Aorta (tissue), 5 donors: ENCODE measurements at places on chromosomes 12 and 14.

DNA sequence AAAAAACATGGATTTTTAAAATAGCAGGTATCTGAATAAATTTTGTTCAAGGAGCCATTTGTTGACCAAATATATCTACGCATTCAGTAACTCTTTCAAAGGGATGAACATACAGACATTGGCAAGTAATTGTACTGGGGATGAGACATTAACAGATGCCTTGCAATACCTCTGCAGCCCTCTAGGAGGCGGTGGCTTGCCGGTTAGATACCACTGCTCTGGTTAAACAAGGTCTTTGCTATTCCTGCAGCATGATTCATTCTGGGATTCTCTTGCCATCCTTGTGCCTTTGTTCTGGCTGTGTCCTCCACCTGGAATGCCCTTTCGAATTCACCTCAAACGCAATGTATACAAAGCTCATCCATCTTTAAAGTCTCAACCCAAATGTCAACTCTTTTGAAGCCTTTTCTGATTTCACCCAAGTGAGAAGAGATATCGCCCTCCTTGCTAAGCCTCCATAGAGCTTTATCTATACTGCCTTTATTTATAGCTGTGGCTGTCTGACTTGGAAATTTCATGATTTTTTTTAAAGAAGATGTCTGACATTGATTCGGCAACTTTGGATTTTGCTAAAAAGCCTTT, 131.0 kb upstream of the SRRM4 start:
- no peak for DNase-seq

DNA sequence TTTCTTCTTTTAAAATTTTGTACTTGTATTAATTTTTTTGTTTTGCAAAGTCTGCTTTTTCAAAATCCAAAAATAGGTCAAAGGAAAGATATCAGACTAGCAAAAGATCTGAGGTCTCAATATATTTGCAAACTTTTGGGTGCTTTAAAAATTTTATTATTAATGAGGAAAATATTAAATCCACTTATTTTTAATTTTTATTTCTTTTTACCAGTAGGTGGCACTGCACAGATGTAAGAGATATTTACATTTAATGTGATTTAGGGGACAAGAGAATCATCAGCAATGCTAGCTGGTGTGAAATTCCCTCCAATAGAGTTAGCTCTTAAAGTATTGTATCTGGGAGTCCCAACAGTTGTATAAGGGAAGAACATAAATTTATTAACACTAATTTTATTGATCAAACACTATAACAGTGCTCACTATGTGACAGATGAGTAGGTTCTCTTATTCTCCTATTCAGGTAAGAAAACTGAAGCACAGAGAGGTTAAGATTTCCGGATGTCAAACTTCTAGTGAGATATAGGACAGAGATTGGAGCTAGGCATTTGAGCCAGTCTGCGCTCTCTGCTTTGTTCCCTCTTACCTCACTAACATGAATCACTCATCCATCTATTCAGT, 30.5 kb downstream of the ALX1 start:
- DNase-seq = no peak

- no peak for DNase-seq
These were observed 166.1 kb upstream of the SLC16A7 start for GRCh38 chr12:59429766-59430165.

GRCh38 chr14:102451064-102451352, 58.6 kb downstream of the ANKRD9 start:
- DNase-seq = peak; percentile 43

DNA sequence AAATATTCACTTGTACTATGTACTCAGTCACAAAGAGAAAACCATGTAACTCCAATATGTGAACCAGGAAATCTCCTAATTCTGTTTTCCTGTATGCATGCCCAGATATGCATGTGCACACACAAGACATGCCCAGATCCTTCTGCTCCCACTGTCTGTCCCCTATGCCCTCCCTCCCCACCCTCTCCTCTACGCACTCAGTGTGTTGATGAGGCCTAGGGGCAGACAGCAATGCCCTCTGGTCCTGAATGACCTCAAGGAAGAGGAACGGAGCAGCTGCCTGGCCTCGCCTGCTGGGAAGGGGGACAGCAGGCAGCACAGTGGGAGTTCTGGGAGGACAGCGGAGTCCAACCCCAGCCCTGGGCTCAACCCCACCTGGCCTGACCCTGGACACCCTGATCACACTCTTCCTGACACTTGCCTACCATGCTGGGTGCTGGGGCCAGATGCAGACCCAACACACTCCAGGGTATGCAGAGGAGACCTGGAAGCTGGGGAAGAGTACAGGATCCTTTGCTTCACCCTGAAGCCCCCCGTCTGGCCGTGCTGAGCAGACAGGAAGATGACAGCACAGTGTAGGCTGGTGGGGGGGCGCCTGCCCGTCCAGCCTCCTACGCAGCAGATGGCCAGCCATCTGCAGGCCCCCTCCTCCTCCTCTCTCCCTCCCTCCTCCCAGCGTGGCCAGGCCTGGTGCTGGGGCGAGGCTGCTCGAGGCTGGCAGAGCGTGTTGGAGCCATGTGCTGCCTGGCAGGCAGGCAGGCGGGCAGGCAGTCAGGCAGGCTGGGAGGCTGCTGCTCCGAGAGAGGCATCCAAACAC, 106.6 kb upstream of the NCOR2 start:
- DNase-seq = peak; percentile 49

GRCh38 chr12:131208425-131208824, 254.7 kb downstream of the ADGRD1 start:
- DNase-seq = no peak

- DNase-seq = no peak
These were observed 43.5 kb downstream of the DRAM1 start for GRCh38 chr12:101920906-101921305.

DNA sequence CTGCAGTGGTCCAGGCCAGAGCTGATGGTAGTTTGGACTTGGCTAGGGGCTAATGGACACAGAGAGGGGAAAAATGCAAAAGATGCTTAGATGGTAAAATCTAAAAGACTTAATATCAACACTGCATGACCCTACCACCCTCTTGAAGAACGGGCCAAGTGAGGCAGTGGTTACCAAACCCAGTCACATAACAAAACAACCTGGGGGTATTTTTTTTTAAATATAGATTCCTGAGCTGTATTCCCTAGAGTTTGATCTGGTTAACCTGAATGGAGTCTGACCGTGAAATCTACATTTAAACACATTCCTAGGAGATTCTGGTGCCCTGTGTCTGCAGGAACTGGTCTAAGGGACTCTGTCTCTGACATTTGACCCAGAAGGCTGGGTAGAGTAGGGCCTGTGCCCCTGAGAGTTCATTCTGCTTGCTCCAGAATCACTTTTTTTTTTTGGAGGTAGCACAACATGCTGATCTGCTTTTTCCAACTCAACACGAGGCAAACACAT, 15.7 kb downstream of the ABHD4 start:
- DNase-seq = no peak

- DNase-seq = no peak
These were observed 272.8 kb downstream of the KSR2 start for GRCh38 chr12:117695956-117696355.

- DNase-seq = no peak
These were observed 159.4 kb upstream of the TMTC2 start for GRCh38 chr12:82527165-82527780.

DNA sequence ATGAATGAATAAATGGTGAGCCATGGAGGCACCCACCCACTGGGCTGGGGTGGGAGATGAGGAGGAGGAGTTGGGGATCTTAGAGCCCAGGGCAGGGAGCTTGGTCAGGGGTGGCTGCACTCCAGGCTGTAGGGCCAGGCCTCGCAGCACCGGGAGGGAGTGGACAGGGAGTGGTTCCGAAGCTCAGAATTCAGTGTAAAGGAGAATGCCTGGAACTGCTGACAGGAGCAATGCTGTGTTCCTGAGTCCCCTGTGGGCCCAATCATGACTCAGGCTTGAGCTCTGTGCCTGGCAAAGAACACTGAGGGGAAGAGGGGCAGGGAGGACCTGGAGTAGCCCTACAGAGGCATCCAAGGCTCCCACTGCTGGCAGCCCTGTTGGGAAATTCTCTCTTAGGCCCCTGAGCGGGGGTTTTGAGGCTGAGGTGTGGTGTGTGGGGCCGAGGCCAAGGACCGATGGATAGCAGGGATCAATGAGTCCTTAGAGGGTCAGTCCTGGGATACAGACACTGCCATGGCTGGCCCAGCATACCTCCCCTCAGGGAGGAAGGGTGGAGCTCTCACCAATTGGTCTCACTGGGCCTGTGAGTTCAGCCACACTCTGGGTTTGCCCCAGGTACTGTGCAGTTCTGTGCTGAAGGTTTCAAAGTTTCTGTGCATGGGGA, 9.5 kb upstream of the RABGGTA start:
- DNase-seq = no peak

- DNase-seq = no peak
These were observed 374.4 kb downstream of the ZFP36L1 start for GRCh38 chr14:68418174-68419118.

DNA sequence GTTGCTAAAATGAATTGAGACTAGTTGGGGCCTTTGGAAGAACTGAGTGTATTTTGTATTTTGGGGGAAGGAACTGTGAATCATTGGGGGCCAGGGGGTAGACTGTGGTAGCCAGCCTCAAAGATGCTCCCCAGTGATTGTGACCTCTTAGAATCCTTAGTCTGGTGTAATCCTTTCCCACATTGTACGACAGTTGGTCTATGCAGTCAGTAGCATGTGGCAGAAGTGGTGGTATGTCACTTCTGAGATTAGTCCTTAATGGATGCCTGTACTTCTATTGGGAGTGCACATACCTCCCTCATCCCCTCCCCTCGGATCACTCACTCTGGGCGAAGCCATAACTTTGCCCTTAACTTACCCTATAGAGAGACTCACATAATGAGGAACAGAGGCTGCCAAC, 48.0 kb downstream of the USP15 start:
- no peak for DNase-seq

- DNase-seq = no peak
These were observed 14.4 kb upstream of the CCER1 start for GRCh38 chr12:90969346-90969745.

DNA sequence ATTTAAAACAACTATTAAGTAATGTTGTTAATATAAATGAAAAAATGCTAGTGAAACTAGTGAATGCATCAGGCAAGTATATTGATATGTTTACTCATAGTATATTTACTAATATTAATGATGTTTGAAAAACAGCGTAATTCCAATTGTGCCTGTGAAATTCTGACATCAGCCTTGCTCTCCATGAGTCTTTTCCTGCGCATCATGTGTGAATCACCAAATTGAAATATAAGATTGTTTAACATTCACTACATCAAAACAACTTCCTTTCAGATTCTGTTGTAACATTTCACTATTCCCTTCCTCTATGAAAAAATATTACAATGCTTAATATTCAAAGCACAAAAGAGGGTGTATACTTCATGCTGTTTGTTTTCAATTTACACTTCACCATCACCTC, 1995.9 kb upstream of the SEL1L start:
- DNase-seq = no peak

DNA sequence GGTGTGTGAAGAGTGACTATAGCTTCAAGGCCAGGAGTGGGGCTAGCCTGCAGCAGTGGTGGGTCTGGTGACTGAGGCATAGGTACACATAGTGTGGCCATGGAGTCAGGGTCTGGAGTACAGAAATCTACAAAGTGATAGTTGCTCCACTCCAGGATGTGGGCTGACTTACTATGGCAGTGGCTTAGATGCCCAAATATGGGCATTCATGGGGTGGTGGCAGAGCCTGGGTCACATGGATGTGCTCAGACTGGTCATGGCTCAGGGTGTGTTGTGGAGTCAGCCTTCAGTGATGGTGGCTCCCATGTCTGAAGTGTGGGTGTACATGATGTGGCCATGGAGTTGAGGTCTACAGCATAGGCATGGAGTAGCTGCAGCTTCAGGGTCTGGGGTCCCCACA, 27.3 kb downstream of the CLEC6A start:
- DNase-seq = no peak

- no peak for DNase-seq
These were observed 9.9 kb downstream of the ISCU start for GRCh38 chr12:108572166-108572790.

DNA sequence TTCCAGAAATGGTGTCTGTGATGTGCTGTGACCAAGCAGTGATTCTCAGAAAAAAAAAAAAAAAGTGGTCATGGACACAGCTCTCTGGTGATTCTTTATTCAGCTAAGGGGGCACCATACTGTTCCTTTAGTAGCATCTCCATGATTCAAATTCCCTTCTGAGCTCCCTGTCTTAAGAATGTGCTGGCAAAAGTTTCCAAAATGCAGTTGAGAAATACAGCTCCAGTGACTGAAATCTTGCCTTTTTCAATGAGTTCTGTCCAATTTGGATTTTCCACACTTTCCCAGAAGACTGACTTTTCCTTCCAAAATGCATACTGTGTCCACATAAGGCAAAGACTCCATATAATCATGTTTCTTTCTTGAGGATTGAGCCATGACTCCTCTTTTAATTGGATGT, 24.3 kb upstream of the CPM start:
- DNase-seq = no peak

DNA sequence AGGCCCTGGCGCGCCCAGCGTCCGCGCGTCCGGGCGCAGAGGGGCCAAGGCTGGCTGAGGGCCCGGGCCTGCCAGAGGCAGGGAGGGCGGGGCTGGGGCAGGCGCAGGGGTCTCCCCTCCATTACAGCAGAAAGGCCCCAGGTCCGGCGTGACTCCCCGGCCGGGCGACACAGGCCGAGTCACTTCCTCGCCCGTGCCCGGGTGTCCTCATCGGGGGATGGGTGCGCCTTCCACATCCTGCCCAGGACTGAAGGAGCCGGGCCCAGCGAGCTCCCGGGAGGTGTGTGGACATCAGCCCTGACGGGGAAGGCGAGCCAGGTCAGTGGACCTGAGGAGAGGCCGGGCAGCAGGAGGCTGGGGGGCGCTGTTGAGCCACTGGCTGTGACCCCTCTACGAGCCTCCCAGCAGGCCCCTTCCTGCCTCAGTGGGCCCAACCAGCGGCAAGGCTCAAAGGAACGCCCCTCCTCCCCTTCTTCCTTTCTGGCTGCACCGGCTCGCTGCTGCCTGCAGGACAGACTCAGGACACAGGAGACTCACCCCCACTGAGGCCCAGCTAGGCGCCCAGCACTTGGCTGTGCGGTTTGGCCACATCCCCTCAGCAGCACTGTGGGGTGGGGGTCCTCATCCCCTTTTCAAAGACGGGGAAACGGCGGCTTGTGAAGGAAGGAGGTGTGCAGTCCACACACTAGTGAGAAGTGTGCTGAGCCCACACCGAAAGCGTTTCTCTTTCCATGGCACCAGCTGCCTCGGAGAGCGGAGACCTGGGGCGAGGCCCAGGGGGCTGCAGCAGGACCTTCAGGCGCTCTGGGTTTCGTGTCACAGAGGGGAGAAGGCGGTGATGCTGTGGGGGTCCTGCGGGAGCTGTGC, 606 bp downstream of the TNFAIP2 start:
- DNase-seq = peak; percentile 76

- DNase-seq = no peak
These were observed 5.1 kb upstream of the TNFAIP2 start for GRCh38 chr14:103118018-103118662.
